Kidney tubule cell (primary cell): ENCODE measurements at places on chromosomes 7 and 10.

DNA sequence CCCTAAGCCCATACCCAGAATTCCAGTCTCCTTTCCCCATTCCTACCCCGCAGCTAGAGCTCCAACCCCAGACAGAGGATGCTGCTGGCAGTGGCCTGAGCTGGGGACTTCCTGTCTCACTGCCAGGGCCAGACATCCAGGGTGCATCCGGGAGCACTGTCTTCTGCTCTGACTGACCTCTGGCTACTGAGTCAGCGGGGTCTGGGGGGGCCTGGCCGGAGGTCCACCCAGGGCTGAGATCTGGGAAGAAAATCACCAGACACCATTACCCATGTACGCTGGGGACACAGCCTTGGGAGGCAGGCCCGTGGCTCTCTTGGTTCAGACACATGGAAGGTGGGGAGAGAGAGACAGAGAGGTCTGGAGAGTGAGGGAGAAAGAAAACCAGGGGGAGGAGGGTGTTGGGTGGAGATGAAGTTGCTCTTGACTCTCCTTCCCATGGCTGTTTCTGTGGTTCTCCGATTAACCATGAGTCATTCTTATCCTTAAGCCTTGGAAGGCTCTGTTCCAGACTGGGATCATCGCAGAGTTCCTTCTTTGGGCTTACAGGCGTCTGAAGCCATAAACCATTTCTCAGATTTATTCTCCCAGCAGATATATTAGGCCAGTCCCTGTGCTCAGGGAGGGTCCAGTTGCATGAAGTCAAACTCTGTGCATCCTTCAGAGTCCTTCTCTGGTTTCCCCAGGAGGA lies 23.6 kb downstream of the TSPAN15 start:
- peak; percentile 72 for DNase-seq

- DNase-seq: no peak
These were observed 357.8 kb upstream of the MKI67 start for GRCh38 chr10:128484041-128484440.

GRCh38 chr7:87850836-87851593 lies 25.1 kb downstream of the SLC25A40 start:
- peak; percentile 16 for DNase-seq

DNA sequence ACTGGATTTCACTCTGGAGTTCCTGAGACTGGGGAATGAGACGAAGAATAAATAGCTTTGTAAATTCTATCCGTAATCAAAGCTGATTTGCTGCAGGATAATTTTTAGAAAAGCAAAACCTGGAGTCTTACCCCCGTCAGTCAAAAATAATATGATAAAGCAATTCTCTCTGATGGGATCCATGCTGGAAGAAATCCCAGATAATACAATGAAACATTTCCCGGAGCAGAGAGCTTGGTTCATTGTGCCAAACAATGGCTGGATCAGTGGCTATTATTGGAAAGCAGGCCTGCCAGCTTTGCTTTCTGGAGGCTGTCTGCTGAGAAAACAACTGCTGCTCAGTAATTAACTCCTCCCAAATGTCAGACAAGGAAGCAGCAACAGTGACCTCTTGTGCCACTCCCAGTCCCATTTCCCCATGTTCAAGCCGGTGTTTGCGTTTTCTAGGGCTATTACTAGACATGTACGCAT lies 609.4 kb upstream of the PCDH15 start:
- peak; percentile 2 for DNase-seq

GRCh38 chr10:52213321-52213752 lies 100.7 kb upstream of the DKK1 start:
- peak; percentile 54 for DNase-seq

DNA sequence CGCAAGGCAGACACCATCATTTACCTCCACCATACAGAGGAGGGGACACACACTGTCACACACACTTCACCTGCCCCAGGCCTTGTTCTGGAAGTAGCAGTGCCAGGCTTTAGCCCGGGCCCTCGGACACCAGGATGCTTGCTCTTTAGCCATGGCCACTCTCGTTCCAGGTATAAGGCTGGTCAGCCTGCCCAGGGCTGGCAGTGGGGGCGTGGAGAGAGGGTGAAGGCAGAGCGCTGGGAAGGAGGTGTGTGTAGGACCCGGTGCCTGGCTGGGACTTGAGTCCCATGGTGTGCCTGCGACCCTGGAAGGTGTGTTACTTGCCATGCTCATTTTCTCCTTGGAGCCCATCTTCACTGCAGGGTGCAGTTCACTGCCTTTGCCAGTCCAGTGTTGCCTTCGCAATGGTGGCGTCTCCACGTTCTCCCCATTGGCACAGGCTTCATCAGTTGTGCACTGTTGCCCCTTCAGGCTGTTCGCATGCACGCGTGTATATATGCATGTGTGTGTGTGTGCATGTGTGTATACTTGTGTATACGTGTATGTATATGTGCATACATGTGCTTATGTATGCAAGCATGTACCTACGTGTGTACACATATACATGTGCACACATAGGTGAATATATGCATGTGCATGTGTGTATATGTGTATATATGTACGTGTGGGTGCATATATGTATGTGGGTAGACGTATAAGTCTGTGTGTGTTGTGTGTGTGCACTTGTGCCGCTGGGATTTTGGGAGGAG lies 153.4 kb downstream of the CAMK1D start:
- DNase-seq: no peak

- peak; percentile 75 for DNase-seq
These were observed 93.2 kb upstream of the KIF5B start for GRCh38 chr10:32149252-32149955.

DNA sequence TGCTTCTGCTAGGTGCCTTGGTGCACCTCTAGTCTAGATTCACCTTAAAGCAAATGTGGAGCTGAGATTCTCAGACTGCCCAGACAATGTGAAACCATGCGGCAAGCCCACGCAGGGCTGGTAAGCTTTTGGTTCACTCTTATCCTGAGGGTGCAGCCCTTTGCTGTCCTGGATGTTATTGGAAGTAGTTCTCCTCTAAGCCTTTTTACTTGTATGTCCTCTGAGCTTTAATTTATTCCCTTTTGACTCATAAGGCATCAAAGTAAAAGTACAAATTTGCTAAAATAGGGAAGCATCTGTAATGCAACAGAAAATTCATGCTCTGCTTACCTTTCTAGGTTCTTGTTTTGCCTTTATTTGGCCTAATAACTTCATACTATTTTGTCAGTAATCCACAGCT lies 186.8 kb downstream of the MACC1 start:
- no peak for DNase-seq

DNA sequence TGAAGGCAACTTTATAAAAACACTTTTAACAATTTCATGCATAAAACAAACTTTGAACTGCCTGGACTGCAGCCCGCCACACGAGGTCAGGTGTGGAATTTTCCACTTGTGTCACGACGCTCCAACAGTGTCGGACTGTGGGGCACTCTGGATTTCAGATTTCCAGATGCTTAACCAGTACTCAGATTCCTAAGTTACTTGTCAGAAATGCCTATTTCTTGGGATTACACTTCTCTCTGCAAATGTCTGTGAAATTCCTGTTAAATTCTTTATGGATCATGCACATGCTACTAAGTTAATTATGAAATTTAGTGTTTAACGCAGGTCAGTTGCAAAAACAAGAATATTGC lies 473 bp upstream of the GPER1 start:
- DNase-seq: no peak

DNA sequence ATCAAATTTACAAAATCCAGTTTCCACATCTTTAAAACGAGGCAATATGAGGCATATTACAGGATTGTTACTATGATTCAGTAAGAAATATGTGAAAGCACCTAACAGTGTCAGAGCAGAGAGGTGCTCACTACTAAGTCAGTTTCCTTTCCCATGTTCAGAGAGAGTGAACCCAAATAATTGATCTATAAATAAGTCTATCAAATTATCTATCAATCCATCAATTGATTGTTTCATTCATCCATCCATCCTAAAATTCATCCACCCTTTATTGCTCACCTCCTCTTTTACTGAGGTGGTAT lies 340.8 kb downstream of the SUGCT start:
- no peak for DNase-seq

DNA sequence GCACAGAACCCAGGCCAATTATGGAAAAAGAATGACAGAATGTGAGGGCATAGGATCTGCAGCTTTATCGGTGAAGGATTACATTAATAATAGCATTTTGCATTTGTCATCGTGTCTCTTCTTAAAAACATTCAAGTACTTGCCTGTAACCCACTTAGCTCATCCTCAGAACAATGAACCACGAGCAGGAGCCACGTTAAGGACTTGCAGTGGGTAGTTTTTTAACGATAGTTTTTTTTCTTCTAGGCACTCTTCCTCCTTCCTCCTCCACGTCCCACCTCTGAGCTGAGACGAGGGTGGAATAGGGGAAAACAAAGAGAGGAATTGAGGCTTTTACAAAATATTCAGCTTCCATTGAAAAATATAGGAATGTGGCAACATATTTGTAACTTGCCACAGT lies 27.1 kb downstream of the CDHR3 start:
- no peak for DNase-seq

GRCh38 chr7:89908736-89909135 lies 245.5 kb upstream of the STEAP1 start:
- no peak for DNase-seq

DNA sequence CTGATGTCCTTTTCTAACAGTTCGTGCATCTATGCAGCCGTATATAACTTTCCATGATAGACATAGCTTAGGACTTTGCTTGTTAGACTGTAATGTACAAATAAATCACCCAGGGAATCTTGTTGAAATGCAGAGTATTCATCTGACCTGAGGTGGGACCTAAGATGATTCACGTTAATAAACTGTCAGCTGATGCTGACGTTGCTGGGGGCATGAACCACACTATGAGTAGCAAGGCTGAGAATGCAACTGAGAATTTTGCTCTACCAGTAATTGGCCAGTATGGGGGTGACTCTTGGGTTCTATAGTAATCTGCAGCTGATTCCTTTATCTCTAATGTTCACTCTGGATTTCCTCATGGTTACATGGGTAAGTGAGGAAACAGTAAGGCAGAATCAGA lies 130.1 kb upstream of the MALRD1 start:
- peak; percentile 48 for DNase-seq

DNA sequence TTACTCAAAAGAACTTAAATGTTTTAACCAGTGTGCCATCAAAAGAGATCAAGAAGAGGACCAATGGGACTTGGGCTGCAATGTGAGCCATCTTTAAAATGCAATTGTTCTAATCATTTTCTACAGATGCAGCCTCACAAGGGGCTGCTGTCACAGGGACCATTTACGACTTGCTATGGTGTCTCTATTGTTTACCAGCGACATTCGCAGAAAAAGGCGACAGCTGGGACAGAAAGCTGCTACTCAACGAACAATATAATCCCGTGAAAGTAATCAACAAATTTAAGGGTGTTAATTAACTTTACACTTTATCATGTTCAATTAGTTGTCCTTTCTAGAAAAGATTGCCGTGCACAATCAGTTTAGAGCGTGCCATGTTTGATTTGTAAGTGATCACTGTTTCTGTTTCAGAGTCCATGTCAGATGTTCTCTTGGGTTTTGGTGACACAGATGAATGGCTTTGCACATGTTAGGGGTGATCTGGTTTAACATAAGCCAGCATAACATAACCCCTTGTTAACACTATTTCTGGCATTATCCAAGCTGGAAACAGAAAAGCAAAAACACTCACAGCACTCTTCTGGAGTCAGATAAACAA lies 110.8 kb downstream of the HIBADH start:
- DNase-seq: no peak

- peak; percentile 21 for DNase-seq
These were observed 32.2 kb downstream of the CSGALNACT2 start for GRCh38 chr10:43170491-43170890.

DNA sequence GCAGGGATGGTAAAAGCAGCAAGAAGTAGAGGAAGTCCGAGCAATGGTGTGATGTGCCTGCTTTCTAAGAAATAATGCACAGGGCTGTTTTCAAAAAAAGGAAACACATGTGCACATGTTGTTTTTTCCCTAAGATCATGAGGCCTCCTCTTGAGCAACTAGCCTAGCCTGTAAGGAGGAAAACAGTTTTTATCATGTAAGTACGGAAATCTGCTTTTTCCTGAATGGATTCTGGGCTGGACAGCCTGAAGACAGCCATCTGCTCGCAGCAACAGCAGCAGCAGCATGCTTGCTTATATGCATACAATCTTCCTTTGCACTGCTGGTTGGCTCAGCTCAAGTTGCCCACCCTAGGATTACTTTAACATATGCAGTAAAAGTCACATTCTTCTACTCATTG lies 87.1 kb downstream of the HIBADH start:
- DNase-seq: no peak

- DNase-seq: no peak
These were observed 6.8 kb downstream of the PRPF18 start for GRCh38 chr10:13593535-13593934.

DNA sequence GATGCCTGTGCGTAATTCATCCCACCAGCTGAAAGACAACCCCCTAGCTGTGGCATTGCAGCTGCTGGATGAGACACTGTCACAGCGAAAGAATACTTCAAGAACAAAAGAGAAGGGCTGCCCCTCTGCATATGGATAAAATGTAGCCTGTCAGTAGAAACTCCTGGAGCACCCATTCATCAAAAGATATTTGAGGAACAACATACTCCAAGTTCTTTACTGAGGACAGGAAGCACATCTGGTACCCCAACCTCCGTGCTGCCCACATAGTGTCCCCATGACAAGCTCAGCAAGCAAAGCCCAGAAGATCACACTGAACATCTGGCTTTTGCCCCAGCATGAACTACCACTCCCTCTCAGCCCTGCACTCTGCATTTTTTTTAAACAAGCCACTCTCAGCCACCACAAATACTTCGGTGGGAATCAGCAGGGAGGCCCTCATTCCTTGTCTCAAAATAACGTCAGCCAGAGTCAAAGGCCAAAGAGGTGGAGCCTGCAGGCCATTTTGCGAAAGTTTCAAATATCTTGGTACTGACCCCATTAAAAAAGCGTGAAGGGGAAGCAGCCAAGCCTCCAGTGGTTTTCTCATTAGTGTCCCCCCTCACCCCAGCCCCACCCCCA lies 1.7 kb downstream of the CREB3L2 start:
- DNase-seq: peak; percentile 55

- no peak for DNase-seq
These were observed 340.7 kb upstream of the MKI67 start for GRCh38 chr10:128466831-128467371.

- DNase-seq: no peak
These were observed 114.0 kb downstream of the GRID1 start for GRCh38 chr10:86252556-86252955.

- no peak for DNase-seq
These were observed 19.4 kb downstream of the INSIG1 start for GRCh38 chr7:155317114-155317434.

DNA sequence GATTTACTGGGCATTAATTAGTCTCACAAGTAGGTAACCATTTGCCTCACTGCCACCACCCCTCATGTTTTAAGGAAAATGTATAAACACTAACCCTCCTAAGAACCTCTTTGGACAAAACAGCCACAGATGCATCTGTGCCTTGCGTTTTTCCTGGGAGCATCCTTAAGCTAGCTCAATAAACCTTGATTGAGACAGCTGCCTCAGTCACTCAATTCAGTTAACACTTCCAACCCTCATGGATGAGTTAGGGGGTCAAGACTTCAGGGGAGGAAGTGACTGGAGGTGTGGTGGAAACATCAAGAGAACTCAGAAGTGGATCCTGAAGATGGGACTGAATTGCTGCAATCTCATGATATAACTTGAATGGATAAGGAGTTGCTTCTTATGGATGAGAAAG lies 31.5 kb downstream of the CUL2 start:
- peak; percentile 13 for DNase-seq
